ENCODE measurements at places on chromosomes 3 and 15. TPM values are rescaled to one million over a fixed set of nuclear protein-coding genes. Genes with fewer than 3 reads are reported as not detected.

- no peak for DNase-seq
These were observed 117.5 kb upstream of the NR2F2 start for GRCh38 chr15:96213045-96213444.

The BFSP2 gene
- total RNA-seq: 1.1 TPM

GRCh38 chr15:64780600-64781156 lies 5.3 kb upstream of the RBPMS2 start:
- DNase-seq: no peak

DNA sequence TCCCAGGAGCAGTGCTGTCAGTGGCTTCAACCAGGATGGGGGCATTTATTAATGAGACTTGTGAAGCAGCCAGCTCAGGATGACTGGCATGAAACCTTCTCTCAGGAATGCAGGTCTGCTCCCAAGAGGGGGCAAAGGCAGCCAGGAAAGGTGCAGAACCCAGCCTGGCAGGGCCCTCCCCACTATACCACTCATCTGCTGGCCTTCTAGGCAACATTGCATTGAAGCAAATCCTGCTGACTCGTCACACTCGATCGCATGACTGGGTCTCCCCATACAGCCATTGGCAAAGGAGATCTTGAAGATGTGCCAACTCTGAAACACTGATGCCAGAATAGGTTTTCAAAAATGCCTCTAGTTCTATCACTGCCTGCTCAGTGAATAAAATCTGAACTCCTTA lies 65.7 kb upstream of the CMTM7 start:
- no peak for DNase-seq

The THAP10 gene
- total RNA-seq: not detected

- no peak for DNase-seq
These were observed 43.5 kb downstream of the ATP13A5 start for GRCh38 chr3:193335031-193335430.

DNA sequence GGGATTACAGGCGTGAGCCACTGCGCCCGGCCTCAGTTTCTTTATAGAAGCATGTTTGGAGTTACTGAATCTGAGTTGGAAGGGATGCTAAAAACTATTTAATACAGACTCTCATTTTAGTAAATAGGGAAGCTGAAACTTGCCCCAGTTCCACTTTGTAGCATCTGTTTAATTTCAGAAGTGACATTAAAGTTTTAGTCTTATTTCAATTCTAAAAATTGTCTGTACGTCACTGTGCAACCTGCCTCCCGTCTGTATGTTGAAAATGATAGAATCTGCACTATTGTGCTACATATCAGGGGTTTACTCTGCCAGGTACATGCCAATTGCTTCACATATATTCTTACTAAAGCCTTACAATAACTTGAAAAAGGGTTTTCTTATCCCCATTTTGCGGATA lies 15.3 kb downstream of the CNOT10 start:
- DNase-seq: no peak

DNA sequence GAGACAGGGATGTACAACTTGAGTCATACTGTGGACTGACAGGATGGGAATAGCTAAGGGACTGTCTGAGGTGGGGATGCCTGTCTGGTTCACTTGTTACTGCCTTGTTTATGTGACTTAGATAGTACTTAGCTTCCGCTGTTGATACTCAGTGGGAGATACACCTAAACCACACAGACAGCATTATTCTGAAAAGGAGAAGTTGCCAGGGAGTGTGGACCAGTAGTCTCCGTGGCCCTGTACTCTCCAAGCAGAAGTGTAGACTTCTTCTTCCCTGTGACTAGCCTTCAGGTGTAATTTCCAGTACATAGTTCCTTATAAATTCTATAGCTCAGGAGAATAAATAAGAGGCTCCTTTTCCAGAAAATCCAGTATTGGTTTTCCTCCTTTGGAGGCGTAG lies 5.1 kb downstream of the HIGD2B start:
- DNase-seq: no peak

GRCh38 chr3:47825590-47825989 lies 22.7 kb downstream of the DHX30 start:
- DNase-seq: peak; percentile 33

- DNase-seq: no peak
These were observed 270.6 kb upstream of the DPPA4 start for GRCh38 chr3:109607897-109608296.

- DNase-seq: no peak
These were observed 143.8 kb upstream of the ABHD17C start for GRCh38 chr15:80551348-80551747.

DNA sequence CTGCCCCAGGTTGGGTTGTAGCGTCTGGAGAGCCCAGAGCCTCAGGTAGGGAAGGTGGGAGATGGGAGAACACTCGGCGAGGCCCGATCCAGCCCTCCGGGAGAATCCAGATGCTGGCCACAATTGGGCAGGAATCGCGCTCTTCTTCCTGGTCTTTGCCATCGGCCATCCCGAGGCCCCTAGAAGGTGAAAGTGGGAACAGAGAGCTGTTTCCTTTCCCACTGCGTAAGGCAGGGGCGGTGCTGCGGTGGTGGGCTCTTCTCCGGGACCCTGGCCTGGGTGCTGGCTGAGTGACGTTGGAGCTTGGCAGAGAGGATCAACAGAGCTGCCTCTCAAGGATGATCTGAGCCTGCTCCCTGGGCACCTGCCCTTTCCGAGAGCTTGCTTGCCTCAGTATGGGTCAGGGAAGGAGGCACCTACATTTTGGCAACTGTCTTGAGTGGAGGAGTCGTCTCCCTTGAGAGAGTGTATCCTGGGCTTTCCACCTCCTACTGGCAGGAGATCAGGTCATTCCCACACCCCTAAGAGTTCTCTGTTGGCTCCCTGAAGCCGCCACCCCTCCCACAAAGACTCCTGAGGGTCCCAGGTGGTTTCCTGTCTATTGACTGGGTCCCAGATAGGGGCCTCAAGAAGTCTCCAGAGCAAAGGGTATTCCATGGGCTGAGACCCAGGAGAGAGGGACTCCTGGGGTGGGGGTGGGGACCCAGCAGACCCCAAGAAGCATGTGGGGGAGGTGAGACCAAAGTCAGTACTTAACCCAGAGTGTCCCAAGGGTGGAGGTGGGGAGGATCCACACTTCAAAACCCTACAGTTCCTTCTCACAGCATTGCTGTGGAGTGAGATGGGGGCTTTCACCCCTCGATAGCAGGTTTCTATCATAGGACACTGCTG lies 1.6 kb downstream of the C15orf39 start:
- DNase-seq: peak; percentile 27

Data from activated CD8-positive, alpha-beta T cell treated with anti-CD3 and anti-CD28 coated beads for 36 hours (primary cell).